Chondrocyte (in vitro differentiated cells): ENCODE measurements at places on chromosomes 6 and 20. TPM values are rescaled to one million over a fixed set of nuclear protein-coding genes. Genes with fewer than 3 reads are reported as not detected.

- H3K27ac ChIP-seq: no peak overlapping the region
- no peak for DNase-seq
- peaks cover 21% of the 10 kb centered on the region for H3K4me1 ChIP-seq
Observed at GRCh38 chr6:15658181-15658744, 4.6 kb downstream of the DTNBP1 start.

GRCh38 chr6:93849857-93850256, 430.5 kb upstream of the EPHA7 start:
- H3K27me3 ChIP-seq: no peaks in the 10 kb centered on the region
- no peaks in the 10 kb centered on the region for H3K36me3 ChIP-seq
- peaks cover 8% of the 10 kb centered on the region for H3K4me1 ChIP-seq
- H3K4me3 ChIP-seq: no peak overlapping the region
- no peak for DNase-seq
- no peak overlapping the region for H3K27ac ChIP-seq

The IL17F gene
- total RNA-seq: not detected in 3 replicates

The POPDC3 gene
- total RNA-seq: 2.6 to 4.6 TPM (median 3.4 TPM) in 3 replicates

The CNR1 gene
- not detected in 3 replicates for total RNA-seq
